Endodermal cell (in vitro differentiated cells): ENCODE measurements at places on chromosomes 2 and 18. TPM values are rescaled to one million over a fixed set of nuclear protein-coding genes. Genes with fewer than 3 reads are reported as not detected.

RUFY4 gene
- total RNA-seq = not detected in 3 replicates

DNA sequence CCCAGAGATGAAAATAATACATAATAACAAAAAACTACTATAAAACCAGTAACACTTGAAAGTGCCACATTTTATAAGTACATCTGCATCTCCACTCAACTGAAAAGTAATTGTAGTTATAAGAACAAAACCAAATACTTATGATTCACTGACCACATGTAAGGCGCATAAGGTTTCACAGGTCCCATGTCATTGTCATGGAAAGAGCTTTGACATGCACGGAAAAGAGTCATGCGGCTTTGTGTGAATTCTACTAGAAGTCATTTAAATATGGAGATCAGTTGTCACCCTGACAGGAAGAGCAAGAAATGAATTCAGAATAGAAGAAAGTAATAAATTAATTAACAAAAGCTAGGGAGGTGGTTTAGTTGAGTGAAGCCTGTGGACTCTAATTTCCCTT, 459.1 kb downstream of the CDH2 start:
- DNase-seq = no peak

MEP1B gene
- total RNA-seq = not detected in 3 replicates

GRCh38 chr2:178882666-178883440, 75.6 kb upstream of the TTN start:
- DNase-seq = no peak

GRCh38 chr2:31137211-31138036, 816 bp downstream of the GALNT14 start:
- DNase-seq = peak; percentile 73

DNA sequence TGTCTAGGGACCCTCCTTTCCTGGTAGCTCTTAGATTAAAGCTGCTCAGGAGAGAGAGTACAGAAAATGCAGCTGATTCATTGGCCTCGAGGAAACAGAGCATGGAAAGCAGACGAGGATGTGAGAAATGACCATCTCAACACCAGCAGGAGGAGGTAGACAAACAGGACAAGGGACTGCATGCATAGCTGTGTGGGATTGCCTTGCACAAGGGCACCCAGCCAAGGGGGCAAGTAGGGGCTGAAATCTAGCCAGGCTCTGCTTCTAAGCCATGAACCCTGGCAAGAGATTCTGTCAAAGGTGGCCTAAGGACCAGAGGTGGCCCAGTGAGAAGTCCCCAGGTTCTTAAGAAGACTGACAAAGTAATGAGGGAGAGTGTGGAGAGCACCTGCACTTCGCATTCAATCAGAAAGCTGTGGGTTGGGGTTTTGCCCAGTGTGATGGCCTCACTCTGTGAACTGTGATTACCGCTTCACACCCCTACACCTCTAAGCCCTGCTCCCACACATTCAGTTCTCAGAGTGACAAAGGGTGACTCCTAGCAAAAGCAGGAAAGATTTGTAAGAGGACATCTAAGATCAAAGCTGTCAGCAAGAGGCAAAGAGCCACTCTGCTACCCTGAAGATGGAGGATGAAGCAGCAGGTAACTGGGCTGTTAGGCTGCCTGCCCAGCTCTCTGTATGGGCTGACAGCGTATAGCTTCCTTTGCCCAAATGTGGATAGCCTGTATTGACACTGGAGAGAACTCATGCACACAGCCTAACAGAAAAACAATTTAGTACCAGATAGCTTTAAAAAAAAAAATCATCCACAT, 151.3 kb upstream of the PELI1 start:
- DNase-seq = no peak

C1QL2 gene
- total RNA-seq = 0.18 TPM in 1 of 2 replicates, not detected in the other

DNA sequence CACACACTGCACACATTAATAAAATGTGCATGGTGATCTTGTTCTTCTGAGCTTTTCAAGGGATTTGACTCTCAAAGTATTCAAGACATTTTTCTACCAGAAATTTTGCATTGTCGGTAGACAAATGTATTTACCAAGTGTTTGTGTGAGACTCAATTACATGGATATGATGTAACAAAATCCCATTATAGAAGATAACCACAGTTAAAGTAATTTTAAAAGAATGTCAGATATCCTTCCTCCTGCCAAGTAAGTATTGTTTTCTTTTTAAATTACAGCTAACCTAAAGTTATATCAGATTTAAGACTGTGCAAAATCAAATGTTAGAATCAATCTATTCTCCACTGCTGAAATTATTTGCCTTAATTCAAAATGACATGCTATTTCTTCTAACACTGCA, 1344.5 kb upstream of the CHAC2 start:
- no peak for DNase-seq

GRCh38 chr2:135904341-135904989, 28.2 kb upstream of the MCM6 start:
- no peak for DNase-seq

GRCh38 chr2:289362-290089, 1.6 kb upstream of the ALKAL2 start:
- peak; percentile 71 for DNase-seq

- no peak for DNase-seq
Measured at GRCh38 chr18:75036917-75037688, 171.8 kb downstream of the PTGR3 start.

- no peak for DNase-seq
Measured at GRCh38 chr2:212646698-212647366, 108.2 kb upstream of the ERBB4 start.

GRCh38 chr2:30230497-30231211, 680 bp upstream of the LBH start:
- peak; percentile 85 for DNase-seq

- no peak for DNase-seq
Measured at GRCh38 chr2:68632021-68632420, 11.4 kb upstream of the PROKR1 start.

PIGN gene
- total RNA-seq = 35.0 to 38.4 TPM (median 38.2 TPM) in 3 replicates

DSG4 gene
- not detected in 3 replicates for total RNA-seq

SLC11A1 gene
- total RNA-seq = 0.16 TPM in 1 of 2 replicates, not detected in the other

DNA sequence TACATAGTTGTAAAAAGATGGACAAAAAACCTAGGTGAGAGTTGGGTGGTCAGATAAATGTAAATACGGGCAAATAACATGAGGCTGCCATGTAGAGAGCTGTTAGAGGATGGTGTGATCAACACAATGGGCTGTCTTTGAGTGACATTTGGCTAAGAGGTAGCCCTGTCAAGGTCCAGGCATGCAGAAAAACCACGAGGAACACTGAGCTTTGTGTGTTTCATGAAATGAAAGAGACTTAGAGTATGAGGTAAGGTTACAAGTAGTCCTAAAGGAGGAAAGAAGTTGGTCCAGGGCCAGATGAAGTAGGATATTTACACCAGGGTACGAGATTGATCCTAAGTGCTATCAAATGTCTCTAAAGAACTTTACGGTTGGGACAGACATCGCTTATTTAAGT, 160.9 kb downstream of the RDH14 start:
- DNase-seq = no peak

SCN3A gene
- 0.06 to 0.24 TPM in 2 of 3 replicates, not detected in the other for total RNA-seq

DNA sequence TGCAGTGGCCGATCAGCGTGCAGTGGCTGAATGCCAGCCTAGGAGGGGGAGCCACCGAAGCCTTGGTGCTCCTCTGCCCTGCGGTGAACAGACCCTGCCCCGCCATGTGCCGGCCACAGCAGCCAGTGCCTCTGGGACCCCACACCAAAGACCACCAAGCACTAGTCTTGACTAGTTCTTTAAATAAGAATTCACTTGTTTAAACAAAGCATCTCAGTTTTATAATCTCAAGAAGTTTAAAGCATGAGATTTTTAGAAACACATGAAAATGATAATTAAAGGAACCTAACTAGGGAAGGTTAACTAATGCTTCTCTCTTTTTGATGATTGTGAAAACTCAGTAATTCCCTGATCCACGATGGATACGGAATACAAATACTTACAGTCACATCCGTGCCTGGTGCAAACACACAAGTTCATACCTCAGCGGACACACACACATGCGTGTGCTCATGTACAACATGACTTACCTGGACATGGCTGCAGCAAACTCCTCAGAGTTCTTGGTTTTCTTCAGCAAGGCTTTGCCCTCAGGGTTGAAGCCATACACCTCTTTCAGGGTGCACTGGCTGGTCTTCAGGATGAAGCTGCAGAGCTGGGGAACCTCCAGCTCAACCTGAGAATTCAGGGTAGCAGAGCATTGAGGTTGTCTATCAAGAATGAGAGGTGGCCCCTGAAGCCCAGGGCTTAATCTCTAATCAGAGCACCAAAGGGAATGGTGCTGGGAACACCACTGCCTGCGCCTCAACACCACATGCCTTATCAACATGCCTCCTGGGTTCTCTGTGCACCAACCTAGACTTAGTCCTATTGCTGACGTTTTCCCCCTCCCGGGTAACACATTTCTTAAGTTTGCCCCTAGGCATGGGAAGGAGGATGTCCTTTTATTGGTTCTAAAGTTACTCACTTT, 3.1 kb downstream of the APOB start:
- no peak for DNase-seq

- DNase-seq = no peak
Measured at GRCh38 chr2:56299171-56299691, 115.4 kb downstream of the CCDC85A start.

- peak; percentile 92 for DNase-seq
Measured at GRCh38 chr2:130873700-130874346, 37.1 kb downstream of the ARHGEF4 start.

DNA sequence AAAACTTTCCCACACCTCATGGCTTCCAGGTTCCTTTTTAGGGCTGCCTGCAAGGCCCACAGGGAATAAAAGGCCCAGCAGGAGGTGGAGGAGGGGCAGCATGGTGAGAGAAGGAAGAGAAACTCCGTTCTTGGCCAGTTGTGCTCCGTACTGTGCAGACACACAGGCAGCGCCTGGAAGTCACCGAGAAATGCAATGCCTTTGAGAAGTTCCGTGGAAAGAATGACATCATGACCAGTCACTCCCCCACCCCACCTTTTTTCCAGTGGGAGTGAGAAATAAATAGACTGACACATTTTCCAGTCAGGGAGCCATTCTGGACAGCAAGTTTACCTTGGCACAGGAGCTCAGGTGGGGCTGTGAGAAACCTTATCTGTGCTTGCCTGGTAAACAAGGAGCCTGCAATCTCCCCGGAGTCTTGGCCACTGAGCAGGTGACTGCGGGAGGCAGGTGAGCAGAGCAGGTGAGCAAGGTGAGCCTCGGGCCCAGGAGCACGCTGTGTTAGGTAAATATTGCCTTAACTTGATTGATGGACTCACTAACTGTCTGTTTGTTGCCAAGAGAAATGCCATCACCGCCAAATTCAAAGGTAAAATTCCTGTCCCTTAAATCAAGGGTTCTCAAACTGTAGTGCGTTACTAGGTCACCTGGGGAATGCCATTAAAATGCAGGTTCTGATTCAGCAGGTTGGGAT, 13.5 kb upstream of the LBH start:
- peak; percentile 77 for DNase-seq

DNA sequence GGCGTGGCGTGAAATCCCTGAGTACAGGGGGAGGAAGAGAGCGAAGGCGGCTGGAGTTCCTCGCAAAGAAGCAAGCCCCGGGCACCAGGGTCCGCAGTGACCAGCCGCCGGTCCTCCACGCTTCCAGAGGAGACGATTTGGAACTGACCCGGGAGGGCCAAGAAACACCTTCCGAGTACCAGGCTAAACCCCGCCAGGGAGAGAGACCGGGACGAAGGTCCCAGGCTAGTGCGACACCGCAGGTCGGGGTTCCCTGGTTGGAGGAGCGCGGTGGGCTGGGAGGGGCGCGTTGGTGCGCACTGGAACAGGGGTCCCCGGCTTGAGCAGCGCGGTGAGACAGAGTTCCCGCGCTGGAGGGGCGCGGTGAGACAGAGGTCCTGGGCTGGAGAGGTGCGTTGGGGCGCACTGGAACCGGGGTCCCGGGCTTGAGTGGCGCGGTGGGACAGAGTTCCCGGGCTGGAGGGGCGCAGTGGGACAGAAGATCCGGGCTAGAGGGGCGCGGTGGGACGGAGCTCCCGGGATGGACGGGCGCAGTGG, 901 bp downstream of the WDFY1 start:
- DNase-seq = peak; percentile 86

- no peak for DNase-seq
Measured at GRCh38 chr2:136127356-136127755, 9.4 kb upstream of the CXCR4 start.

- no peak for DNase-seq
Measured at GRCh38 chr2:181076658-181077057, 96.3 kb downstream of the UBE2E3 start.

BCL2 gene
- 1.2 and 1.4 TPM in 2 replicates for total RNA-seq

- peak; percentile 98 for DNase-seq
Measured at GRCh38 chr2:25878361-25879132, at the start of gene ASXL2. Gene ASXL2 (minus strand): TSS chr2:25878487. CDS start chr2:25878222, 265 bp downstream.

DNA sequence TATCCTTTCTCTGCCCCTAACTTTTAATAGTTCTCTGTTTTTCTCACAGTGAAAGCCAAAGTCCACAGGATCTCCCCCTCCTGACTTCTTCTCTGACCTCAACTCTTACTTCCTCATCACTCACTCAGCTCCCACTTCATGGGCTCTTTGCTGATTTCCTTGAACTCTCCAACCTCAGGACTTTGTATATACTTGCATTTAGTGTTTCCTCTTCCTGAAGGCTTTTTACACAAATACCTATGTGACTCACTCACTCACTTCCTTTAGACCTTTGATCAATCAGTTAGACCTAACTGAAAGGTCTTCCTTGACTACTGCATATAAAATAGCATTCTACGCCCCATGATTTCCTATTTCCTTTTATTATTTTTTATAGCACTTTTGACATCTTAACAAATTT, 233.1 kb upstream of the MEX3C start:
- no peak for DNase-seq

SP3 gene
- 79.7 and 83.7 TPM in 2 replicates for total RNA-seq
